Lung microvascular endothelial cell (primary cell): ENCODE measurements at places on chromosomes 3 and 15. TPM values are rescaled to one million over a fixed set of nuclear protein-coding genes. Genes with fewer than 3 reads are reported as not detected.
A peak's percentile ranks its signal among the peaks of the same experiment; 100 is the strongest.

DNA sequence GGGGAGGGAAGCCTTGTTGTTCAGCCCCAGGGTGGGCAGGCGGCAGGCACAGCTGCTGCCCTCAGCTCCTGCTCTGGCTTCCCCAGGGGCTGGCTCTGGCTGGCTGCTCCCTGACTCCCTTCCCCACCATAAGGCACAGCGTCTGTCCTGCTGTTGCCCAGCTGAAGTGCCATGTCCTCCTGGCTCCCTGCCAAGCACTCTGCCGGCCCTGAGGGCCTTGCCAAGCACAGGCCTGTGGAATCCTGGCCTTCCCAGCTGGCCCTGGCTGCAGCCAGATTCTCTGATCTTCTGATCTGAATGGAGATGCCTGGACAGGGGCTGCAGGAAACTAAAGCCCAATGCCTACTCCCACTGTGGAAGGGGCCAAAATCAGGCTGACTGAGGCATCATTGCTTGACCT, 1.1 kb downstream of the IQCF6 start:
- DNase-seq: no peak

- no peak for DNase-seq
Observed at GRCh38 chr3:7423036-7423435, 562.1 kb downstream of the GRM7 start.

DNA sequence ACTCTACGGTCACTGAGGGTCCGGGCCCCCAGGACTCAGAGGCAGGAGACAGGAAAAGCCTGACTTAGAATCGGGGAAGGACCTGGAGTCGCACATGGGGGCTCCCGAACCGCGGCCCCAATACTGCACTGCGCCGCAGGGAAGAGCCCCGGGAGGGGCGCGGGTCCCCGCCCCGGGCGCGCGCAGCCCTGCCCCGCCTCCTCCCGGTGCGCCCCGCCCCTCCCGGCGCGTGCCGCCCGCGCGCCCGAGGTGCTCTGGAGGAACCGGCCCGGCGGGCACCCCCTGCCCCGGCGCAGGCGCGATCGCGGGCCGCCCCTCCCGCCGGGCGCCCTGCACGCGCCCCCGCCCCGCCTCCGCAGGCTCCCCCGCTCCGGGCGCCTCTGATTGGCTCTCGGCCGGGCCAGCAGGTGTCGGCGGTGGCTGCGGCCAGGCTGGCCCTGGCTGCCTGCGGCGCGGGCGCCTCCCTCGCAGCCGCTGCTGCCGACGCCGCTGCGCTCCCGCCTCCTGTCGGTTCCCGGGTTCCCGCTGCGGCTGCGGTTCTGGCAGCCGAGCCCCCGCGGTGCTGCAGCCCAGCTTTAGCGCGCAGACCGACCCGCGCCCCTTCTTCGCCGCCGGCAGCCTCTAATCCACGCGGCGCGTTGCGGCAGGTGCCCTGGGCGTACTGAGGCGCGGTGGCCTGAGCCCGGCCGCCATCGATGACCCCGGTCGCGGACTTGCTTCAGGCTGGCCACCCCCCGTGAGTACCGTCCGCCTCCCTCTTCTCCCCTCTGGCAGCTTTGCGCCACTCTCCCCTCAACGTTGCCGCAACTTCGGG, at the start of gene MYRIP:
Gene MYRIP (plus strand): TSS at position 429 of the 814 bp plus-strand sequence. CDS start 91,208 bp downstream, outside the sequence.
- peak; percentile 85 for DNase-seq

- no peak for DNase-seq
Observed at GRCh38 chr15:33026614-33027013, 167.9 kb downstream of the FMN1 start.

DNA sequence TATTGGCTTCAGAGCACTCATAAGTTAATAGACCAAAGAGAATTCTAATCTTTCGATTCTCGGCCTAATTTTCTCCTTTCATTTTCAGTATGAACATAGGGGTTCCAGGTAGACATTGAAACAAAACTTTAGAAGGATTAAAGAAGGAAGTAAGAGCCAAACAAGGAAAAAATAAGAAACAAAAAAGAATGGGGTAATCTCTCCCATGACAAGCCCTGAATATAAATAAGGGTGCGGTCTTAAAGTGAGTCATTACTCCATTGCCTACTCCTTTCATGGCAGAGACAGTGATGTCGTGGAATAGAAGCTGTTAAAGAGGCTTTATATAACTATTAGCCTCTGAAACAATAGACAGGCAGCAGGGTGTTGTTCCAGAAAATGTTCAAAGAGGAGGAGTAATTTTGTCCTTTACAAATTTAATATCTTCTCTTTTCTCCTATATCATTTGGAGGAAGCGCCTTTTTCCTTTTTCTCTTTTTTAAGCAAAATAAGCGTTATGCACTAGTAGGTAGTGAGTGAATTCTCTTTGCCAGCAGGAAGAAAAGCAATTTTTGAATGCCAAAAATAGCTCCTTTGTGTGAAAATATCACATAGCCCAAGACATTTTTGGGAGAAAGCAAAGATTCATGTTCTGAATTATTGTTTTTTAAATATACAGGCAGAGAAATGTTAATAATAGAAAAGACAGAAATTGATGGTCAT, 607.9 kb upstream of the KCNMB2 start:
- peak; percentile 11 for DNase-seq

GRCh38 chr3:101779047-101779821, at the start of gene NXPE3:
NXPE3 (plus strand) TSS chr3:101779211; CDS start chr3:101785597, 6,386 bp downstream.
- DNase-seq: peak; percentile 83

- no peak for DNase-seq
Observed at GRCh38 chr3:37183976-37184375, 9.6 kb upstream of the LRRFIP2 start.

- DNase-seq: no peak
Observed at GRCh38 chr3:124037326-124037725, 45.4 kb upstream of the ROPN1 start.

DNA sequence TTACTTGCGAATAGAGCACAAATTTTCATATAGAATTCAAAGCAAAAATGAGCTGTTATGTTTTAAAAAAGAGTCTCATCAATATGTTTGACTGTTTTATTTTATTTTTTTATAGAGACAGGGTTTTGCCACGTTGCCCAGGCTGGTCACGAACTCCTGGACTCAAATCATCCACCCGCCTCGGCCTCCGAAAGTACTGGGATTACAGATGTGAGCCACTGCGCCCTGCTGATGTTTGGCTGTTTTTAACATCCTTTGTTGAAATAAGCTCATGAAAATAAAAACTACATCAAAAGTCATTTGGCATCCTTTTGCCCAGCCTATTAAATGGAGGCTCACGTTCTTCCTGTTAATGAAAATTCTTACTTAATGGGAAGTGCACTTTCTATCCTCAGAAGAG, 154.7 kb downstream of the ATP10A start:
- DNase-seq: no peak

GRCh38 chr3:64318668-64319271, 93.5 kb upstream of the PRICKLE2 start:
- DNase-seq: no peak

DNA sequence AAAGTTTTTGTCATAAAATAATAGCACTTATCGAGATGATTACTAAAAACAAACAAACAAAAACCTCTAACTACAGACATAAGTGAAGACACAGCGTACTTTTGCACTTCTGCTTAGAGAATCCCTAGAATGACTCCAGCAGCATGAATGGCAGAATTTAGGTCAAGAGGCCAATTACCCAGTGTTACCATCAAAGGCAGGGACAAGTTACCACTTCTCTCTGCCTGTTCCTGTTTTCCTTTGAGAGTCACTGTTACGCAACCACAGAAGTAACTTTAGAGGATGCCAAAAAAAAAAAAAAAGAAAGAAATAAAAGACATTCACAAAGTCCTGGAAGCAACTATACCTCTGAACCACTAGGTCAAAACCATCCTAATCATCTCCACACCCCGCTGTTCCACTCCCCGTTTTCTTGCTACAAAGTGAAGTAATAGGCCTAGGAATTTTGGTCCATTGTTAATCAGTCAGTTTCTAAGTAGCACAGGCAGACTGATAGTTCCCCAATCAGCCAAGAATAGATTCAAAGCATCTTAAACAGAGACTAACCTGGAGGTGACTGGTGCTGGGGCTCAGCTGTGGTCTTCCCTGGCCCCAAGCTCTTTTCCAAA, 41.9 kb downstream of the FMN1 start:
- no peak for DNase-seq

DNA sequence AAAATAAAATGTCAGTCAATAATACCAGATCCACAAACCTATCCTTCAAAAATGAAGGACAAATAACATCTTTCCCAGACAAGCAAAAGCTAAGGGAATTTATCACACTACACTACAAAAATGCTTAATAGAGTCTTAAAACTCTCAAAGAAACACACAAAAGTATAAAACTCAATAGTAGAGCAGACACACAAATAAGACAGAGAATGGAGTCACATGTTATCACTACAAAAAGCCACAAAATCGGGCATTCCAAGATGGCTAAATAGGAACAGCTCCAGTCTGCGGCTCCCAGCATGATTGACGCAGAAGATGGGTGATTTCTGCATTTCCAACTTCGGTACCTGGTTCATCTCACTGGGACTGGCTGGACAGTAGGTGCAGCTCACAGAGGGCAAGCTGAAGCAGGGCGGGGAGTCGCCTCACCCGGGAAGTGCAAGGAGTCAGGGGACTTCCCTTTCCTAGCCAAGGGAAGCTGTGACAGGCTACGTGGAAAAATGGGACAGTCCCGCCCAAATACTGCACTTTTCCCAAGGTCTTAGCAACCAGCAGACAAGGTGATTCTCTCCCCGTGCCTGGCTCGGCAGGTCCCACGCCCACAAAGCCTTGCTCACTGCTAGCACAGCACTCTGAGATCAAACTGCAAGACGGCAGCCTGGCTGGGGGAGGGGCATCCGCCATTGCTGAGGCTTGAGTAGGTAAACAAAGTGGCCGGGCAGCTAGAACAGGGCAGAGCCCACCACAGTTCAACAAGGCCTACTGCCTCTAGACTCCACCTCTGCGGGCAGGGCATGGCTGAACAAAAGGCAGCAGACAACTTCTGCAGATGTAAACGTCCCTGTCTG, 46.3 kb downstream of the SENP7 start:
- DNase-seq: no peak

DNA sequence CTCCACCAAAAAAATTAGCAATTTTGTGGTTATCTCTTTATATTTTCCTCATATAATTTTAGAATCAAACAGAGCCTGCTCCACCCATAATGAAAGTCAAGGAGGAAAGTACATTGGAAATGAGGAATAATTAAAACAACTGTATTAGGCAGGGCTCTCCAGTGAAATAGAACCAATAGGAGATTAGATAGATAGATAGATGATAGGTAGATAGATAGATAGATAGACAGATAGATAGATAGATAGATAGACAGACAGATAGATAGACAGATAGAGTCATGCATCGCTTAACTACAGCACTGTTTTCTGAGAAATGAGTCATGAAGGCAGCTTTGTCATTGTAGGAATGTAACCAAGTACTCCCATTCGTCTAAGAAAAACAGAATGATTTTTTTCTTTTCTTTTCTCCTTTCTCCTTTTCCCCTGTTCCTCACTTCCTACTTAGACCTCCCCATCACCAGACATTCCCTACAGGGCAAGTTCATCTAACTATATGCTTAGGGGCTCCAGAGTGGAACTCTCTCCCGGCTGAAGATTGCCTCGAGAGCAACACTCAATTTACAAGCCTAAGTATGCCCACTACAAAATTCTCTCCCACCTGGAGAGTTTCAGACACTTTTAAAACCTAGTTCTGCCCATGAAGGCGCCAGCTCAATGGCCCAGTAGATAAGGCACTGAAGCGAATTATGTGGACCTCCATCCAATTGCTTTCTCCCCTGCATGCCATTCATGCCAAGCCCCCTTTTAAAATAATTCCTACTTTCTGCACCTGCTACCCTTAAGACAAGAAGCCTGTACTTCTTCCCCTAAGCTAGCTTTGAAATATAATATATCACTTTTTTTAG, 53.3 kb upstream of the LIPC start:
- DNase-seq: no peak

GRCh38 chr15:100714034-100714748, 111.8 kb downstream of the ASB7 start:
- no peak for DNase-seq

- DNase-seq: no peak
Observed at GRCh38 chr3:140760324-140761075, 82.6 kb downstream of the TRIM42 start.

DNA sequence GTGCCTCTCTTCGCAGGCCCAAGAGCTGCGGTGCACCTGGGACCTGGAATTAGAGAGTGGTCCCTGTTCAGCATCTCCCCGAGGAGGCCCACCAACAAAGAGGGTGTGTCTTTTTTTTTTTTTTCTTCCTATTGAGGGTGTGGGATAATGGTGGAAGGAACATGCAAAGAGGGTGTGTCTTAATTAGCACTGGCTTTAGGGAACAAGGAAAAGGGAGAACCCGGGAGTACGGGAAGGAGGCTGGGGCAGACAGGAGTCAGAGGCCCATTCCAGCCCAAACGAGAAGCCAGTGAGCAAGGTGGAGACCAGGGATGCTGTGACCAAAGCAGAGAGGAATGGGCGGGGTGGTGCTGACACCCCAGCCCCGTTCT, 429 bp upstream of the LOXL1 start:
- no peak for DNase-seq

DNA sequence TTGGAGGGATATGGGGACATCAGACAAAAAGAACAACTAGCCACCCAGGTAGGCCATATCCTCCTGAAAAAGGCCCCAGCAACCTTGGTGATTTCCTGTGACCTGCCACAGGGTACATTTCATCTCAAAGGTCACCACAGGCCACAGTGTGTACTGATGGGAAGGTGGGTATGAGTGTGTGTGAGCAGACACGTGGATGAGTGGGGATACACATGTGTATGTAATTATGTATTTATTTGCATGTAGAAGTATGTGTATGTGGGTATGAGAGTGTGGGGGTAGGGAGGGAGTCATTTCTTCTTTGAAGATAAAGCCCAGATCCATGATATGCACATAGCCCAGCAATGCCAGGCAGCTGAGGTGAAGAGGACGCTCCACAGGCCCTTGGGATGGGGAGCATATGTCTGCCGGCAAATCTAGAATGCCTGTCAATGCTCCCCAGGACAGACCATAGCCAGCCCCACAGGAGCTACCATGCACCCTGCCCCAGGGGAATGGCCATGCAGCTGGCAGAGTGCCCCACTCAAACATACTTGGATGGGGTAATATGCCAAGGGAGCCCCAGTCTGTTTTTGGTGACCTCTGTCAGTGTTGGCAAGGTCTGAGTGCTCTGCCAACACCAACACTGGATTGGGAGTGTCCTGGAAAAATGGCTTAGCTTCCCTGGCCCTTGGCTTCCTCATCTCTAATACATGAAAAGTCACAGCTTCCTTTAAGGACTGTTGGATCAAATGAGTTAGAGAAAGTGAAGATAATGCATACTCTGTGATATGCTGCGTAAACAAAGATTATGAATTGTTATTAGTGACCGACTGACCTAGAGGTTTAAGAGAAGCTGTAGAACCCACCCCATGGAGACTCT, 42.4 kb downstream of the RAB6B start:
- DNase-seq: no peak

The MYO5C gene
- 7.4 and 8.5 TPM in 2 replicates for total RNA-seq

The FAM227B gene
- total RNA-seq: 0.99 and 2.2 TPM in 2 replicates

The RBMS3 gene
- total RNA-seq: 22.6 and 24.2 TPM in 2 replicates

The PLA2G4E gene
- total RNA-seq: not detected in 2 replicates

The CCR4 gene
- total RNA-seq: not detected in 2 replicates

The CEP70 gene
- total RNA-seq: 7.6 and 13.9 TPM in 2 replicates

The ZMYND10 gene
- 0.20 and 0.22 TPM in 2 replicates for total RNA-seq
